Breast epithelium (tissue), 4 donors: ENCODE measurements at places on chromosomes 2 and 18. TPM values are rescaled to one million over a fixed set of nuclear protein-coding genes. Genes with fewer than 3 reads are reported as not detected.

DNA sequence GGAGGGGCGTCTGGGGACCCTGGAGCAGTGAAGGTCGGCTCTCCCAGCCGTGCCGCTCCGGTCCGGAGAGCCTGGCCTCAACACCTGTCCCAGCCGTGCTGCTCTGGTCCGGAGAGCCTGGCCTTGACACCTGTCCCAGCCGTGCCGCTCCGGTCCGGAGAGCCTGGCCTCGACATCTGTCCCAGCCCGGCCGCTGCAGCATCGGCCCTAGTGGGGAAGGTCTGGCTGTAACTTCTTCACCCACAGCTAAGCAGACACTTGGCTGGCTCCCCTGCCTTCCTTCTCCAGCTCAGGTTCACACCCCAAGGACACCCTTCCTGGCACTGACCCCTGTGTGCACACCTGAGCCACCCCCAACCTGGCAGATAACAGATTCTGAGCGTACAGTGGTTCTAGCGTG, 4.6 kb downstream of the KCNG2 start:
- peaks cover 17% of the 10 kb centered on the region for H3K27me3 ChIP-seq
- DNase-seq = peak; percentile 48
- H3K4me3 ChIP-seq = no peak overlapping the region
- H3K36me3 ChIP-seq = no peaks in the 10 kb centered on the region
- H3K27ac ChIP-seq = no peak overlapping the region
- peaks cover 2% of the 10 kb centered on the region for H3K4me1 ChIP-seq

DNA sequence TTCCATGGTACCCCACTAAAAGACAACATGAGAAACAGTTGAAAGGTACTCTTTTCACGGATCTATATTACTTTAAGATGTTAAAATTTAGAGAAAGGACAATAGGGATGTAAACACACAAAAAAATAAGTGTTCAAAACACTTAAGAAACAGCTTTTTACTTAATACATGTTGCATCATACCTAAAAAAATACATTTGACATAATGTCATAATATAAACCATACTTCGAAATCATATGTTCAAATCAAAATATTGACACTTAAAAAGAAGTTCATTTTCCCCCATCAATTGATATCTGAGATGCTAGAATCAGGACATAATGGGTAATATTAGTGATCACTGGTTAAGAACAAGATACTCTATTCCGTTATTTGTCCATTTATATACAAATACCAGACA, 124.9 kb downstream of the GRB14 start:
- H3K36me3 ChIP-seq = no peaks in the 10 kb centered on the region
- H3K4me1 ChIP-seq = no peaks in the 10 kb centered on the region
- no peak for DNase-seq
- no peaks in the 10 kb centered on the region for H3K27me3 ChIP-seq

DNA sequence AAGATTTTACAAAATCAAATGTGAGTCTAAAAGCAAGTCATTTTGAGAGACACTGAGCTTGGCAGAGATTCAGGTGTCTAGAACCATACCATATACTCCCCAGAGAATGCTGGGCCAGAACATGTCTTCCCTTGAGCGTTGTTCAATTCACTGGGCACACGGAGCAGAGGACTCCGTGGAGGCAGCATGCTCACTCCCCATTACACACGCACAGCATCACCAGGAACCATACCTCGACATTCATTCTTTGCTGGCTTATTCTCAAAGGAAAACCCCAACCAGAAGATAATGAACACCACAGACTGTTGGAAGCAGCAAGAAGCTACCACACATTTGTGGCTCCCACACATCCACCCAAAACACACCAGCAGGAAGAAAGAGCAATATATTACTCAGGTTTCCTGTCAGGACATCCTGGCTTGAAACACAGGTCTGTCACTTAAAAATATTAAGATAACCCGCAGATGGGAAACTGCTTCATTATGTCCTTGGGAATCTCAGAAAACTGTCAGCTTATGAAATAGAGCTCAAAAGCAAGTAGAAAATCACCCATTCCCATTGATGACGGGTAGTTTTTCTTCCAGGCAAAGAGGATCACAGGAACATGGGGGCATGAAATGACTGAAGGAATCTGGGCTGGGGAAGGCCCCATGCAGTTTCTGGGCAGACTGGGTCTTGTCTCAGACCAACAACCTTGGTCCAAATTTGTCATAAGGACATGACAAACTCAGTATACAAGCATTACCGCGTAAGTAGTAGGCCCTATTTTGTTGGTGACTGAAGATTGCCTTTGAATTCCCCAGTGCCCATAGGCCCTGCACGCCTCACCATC, 46.4 kb downstream of the PCBP1 start:
- no peak for DNase-seq
- H3K27me3 ChIP-seq = no peaks in the 10 kb centered on the region
- H3K4me3 ChIP-seq = no peak overlapping the region
- H3K4me1 ChIP-seq = peaks cover 3% of the 10 kb centered on the region
- H3K27ac ChIP-seq = peak overlapping the region; percentile 92
- no peaks in the 10 kb centered on the region for H3K36me3 ChIP-seq

DNA sequence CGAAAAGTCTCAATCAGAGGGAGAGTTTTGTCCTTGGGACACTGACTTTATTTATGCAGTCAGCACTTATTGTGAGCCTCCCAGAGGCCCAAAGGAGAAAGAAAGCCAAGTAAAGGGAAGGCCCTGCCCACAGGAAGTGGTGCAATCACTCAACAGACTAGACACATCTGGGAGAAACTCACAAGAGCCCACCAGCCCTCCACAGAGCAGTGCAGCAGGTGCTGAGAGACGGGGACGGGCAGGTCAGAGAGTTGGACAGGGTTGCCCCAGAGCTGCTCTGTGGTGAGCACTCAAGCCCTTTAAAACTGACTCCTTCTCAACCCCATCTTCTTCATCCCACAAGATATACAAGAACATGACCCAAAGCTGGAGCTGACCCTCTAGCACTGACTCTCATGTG, 96.0 kb downstream of the TFCP2L1 start:
- H3K4me3 ChIP-seq = no peak overlapping the region
- no peak for DNase-seq
- no peaks in the 10 kb centered on the region for H3K27me3 ChIP-seq
- H3K36me3 ChIP-seq = no peaks in the 10 kb centered on the region
- peaks cover 6% of the 10 kb centered on the region for H3K4me1 ChIP-seq

DNA sequence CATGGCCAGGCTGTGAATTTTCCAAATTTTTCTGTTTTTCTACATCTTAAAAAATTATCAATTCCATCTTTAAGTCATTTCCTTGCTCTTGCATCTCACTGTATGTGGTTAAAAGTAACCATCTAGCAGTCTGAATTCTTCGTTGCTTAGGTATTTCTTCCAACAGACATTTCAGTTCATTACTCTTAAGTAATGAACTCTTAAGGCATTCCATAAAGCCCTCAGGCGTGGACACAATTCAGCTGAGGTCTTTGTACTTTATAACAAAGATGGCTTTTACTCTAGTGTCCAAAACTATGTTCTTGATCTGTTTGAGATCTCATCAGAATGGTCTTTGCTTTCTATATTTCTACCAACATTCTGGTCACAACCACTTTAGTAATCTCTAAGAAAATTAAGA, 253.9 kb upstream of the GCFC2 start:
- no peak overlapping the region for H3K27ac ChIP-seq
- no peak for DNase-seq
- H3K4me3 ChIP-seq = no peak overlapping the region
- H3K27me3 ChIP-seq = no peaks in the 10 kb centered on the region

Gene ZNF396
- 7.8 TPM for total RNA-seq

Gene STARD7
- 96.3 TPM for total RNA-seq

DNA sequence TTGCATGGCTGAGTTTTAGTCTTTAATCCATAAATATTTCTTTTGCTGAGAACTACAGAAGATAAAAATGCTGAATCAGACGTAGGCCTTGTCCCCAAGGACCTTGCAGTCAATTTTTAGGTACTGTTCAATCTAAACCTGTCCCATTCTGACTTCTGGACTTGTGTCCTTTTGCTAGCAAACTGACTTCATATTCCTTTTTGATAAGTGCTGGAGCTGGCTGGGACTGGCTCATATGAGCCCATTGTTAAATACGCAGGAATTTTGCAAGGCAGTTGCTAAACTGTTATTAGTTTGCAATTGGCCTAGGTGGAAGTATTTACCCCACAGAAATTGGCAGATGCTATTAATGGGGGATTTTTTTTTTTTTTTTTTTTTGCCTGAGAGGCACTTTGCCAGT, 941.4 kb downstream of the DCC start:
- H3K4me1 ChIP-seq = no peaks in the 10 kb centered on the region
- H3K4me3 ChIP-seq = no peak overlapping the region
- H3K36me3 ChIP-seq = no peaks in the 10 kb centered on the region
- no peak overlapping the region for H3K27ac ChIP-seq

Gene ARL5A
- total RNA-seq = 43.2 TPM

Gene SAG
- not detected for total RNA-seq

- H3K27ac ChIP-seq = no peak overlapping the region
- no peak for DNase-seq
- H3K4me1 ChIP-seq = no peaks in the 10 kb centered on the region
Measured at GRCh38 chr2:49796266-49796665, 642.0 kb upstream of the FSHR start.

Gene LIPG
- 1.6 TPM for total RNA-seq

Gene IL1RN
- 0.66 TPM for total RNA-seq

Gene ACOXL
- not detected for total RNA-seq

Gene C2orf76
- 12.5 TPM for total RNA-seq

GRCh38 chr2:60355849-60356261, 197.6 kb downstream of the BCL11A start:
- H3K27me3 ChIP-seq = no peaks in the 10 kb centered on the region
- no peaks in the 10 kb centered on the region for H3K4me1 ChIP-seq
- no peak overlapping the region for H3K4me3 ChIP-seq
- H3K36me3 ChIP-seq = no peaks in the 10 kb centered on the region

DNA sequence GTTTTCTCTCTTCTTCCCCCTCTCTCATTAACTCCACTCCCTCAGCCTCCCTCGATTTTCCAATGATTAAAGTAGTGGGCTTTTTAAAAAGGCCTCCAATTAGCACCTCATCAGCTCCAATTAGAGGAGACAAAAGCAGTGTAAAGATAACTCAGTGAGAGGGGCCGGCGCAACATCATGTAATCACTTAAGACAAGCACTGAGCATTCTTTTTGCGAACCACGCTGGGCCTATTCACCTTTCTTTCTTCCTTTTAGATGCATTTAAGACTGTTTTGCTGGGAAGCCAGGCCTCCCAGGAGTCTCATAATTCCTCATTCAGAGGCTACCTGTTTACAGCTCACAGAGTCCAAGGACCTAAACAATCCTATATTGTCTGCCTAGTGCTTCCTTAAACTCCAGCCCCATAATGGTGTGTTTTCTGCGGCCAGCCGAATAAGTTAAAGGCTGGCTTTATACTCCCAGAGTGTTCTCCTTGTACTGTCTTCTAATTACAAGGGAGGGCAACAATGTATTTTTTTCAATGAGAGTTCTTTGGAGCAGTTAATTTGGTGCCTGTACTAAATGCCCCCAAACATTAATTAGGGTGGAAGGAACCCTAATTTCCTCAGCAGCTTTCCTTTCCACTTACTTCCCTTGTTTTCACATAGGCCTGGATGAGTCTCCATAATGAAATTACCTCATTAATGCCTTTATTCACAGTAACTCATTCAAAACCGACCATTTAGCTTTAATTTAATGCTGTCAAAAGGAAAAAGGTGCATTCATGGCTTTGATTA, 28.0 kb upstream of the LMAN1 start:
- H3K27me3 ChIP-seq = no peaks in the 10 kb centered on the region
- DNase-seq = no peak
- H3K27ac ChIP-seq = no peak overlapping the region
- H3K4me3 ChIP-seq = no peak overlapping the region
- H3K36me3 ChIP-seq = no peaks in the 10 kb centered on the region

Gene SFXN5
- total RNA-seq = 19.6 TPM

DNA sequence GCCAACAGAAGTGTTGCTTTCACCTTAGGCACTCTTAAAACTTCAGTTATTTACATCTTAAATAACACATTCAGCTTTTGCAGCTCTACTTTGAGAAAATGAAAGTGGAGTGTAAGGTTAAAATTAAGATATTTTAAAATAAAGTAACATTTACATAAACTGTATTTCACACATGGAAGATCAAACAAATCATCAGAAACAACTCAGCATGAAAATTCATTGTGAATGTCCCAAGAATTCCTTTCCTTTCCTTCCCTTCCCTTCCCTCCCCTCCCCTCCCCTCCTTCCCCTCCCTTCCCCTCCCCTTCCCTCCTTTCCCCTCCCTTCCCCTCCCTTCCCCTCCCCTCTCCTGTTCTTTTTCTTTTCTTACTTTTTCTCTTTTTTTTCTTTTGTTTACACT, 238.0 kb upstream of the DOK6 start:
- H3K4me1 ChIP-seq = no peaks in the 10 kb centered on the region
- no peaks in the 10 kb centered on the region for H3K27me3 ChIP-seq
- no peaks in the 10 kb centered on the region for H3K36me3 ChIP-seq
- DNase-seq = no peak
- H3K27ac ChIP-seq = no peak overlapping the region
